Cortex of kidney (tissue), 1 donor: ENCODE measurements at places on chromosomes 1 and 21.

DNA sequence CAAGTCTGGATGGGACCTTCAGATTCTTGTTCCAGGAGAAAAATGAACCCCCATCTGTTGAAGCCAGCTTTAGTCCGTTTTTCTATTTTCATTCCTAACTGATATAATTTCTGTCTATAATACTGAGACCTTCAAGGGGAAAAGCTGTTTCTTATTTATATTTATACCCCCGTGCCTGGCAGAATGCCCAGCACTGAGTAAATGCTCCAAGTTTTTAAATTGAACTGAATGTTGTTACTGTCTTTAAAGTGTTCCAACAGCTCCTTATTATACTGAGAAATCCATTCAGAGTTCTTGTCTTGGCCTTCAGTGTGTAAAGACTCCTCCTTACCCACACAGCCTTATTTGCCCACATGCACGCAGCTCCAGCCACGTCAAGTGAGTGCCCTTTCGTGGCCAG, 178.6 kb upstream of the HMGB4 start:
- no peak for DNase-seq

DNA sequence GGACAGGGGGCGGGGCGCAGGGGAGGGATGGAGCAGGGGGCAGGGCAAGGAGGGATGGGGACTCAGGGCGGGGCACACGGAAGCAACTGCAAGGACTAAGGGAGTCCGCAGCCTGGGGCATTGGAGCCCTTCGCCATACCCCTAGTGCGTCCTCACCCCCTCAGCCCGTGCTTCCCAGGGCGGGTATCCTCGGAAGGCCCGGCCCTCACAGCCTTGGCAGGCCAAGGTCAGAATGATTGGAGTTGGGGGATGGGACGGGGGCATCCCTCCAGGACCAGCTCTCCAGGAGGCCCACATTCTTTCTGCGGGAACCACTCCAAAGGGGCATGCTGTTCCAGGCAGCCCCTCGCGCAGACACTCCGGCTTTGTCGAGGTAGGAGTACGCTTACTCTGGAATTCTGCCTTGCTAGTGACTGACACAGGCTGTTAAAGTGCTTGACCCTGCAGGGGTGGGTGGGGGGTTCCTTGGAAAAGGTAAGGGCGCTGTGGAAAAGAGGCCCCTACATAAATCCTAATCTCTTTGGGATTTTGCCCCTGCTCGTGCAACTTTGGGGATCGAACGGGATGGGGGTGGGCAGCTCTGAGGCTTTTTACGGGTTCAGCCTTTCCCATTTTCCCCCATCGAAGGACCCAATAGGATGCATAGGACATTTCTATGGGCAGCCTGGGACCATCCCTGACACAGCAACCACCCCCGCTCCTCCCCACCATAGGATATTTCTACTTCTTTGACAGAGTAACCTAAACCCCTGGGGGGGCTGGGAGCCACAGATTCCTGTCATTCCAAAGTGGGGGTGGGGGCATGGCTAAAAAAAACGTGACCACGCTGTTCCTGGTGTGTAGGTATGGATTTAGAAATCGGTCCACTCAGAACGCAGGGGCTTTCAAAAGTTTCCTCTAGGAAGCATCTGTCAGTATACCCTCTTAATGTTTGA, 738 bp upstream of the TRIM11 start:
- no peak for DNase-seq

DNA sequence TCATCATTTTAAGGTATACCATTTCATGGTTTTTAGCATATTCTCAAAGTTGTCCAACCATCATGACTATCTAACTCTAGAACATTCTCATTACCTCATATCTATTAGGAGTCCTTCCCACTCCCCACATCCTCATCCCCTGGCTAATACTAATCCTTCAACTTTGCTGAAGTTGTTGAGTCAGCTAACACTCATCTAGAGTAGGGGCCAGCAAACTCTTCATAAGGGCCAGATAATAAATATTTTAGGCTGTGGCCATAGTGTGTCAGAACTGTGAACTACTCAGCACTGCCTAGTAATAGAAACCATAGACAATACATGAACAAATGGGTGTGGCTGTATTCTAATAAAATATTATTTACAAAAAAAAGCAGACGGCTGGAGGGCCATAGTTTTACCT, 43.0 kb downstream of the TOR3A start:
- DNase-seq = no peak

- no peak for DNase-seq
Observed at GRCh38 chr1:61572046-61572445, 152.9 kb downstream of the TM2D1 start.

GRCh38 chr1:207059881-207060280, 6.8 kb downstream of the PFKFB2 start:
- DNase-seq = no peak

GRCh38 chr1:63721531-63722189, 52.2 kb upstream of the ROR1 start:
- no peak for DNase-seq

- DNase-seq = no peak
Observed at GRCh38 chr1:2031546-2032540, 12.7 kb downstream of the GABRD start.

- no peak for DNase-seq
Observed at GRCh38 chr1:156081917-156082308, 352 bp downstream of the MEX3A start.

DNA sequence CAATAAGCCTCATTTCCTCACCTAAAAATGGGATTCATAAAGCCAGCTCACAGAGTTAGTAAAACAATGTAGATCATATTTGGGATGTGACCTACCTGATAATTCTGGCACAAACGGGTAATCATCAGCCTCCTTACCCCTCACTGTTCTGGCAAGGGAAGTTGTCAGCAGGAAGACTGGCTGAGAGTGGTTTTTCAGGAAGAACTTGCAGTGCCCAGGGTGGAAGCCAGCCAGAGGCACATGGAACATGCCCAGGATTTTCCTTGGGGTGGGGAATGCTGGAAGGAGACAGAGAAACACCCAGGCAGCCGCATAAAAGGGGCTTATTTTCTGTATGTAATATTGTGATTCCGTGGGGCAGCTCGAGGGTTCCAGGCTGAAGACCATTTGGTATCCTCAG, 7.7 kb upstream of the SLC5A9 start:
- DNase-seq = no peak

DNA sequence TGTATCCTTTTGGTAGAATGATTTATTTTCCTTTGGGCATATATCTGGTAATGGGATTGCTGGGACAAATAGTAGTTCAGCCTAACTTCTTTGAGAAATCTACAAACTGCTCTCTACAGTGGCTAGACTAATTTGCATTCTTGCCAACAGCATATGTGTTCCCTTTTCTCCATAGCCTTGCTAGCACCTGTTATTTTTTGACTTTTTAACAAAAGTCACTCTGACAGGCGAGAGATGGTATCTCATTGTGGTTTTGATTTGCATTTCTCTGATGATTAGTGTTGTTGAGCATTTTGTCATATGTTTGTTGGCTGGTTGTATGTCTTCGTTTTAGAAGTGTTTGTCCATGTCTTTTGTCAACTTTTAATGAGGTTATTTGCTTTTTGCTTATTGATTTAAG, 99.8 kb downstream of the UCK2 start:
- no peak for DNase-seq

- no peak for DNase-seq
Observed at GRCh38 chr1:30627994-30628393, 95.4 kb downstream of the MATN1 start.

GRCh38 chr1:47403321-47403910, 12.7 kb upstream of the FOXE3 start:
- DNase-seq = no peak

DNA sequence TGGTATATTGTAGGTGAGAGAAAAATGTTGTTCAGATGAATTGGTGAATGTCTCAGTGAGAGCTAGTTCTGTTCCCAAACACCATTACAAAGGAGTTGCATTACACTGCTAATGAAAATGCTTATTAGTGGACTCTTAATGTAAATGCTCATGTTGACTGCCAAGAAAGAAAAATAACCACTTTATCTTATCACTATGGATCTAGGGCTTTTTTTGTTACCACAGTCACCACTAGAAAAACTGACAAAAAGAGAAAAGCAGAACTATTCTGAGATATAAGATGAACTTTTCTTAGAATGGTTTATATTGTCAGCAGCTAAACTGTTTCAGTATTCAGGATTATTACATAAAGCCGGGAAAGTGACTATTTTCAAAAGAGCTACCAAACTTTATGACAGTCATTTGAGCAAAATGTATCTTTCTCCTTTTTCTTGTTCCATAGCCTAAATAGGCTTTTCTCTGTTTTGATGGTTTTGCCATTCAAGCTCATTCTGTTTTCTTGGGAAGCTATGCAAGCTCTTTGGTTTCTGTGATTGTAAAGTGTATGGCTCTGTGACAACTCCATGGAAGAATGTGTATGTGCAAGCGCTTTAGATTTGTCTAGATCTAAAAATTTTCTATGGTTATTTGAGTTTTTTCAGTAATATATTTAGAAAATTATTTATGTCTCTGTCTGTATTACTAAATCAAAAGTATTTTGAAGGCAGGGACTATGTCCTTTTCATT, 64.2 kb upstream of the DPH5 start:
- DNase-seq = no peak

DNA sequence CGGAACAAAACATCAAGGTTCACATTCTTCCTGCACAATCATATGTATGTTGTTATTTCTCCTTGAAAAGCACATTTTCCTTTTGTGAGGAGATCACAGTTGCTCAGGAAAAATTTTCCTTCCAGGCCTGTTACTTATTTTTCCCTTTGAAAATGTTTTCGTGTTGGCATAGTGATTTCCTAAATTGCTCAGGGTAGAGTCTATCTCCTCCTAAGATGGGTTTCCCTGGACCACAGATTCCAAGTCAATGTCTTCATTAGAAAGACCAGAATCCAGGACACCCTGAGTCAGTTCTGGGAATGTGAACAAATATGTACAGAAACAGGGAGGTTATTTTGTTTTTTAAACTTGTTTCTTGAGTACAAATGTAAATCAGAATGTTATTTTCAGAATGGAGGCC, 94.3 kb upstream of the C1orf105 start:
- DNase-seq = no peak

GRCh38 chr1:234942012-234942332, 186.7 kb downstream of the TOMM20 start:
- no peak for DNase-seq

GRCh38 chr1:95236784-95237575, 3.0 kb downstream of the RWDD3 start:
- DNase-seq = no peak

- no peak for DNase-seq
Observed at GRCh38 chr1:56133522-56134472, 445.6 kb downstream of the PLPP3 start.

DNA sequence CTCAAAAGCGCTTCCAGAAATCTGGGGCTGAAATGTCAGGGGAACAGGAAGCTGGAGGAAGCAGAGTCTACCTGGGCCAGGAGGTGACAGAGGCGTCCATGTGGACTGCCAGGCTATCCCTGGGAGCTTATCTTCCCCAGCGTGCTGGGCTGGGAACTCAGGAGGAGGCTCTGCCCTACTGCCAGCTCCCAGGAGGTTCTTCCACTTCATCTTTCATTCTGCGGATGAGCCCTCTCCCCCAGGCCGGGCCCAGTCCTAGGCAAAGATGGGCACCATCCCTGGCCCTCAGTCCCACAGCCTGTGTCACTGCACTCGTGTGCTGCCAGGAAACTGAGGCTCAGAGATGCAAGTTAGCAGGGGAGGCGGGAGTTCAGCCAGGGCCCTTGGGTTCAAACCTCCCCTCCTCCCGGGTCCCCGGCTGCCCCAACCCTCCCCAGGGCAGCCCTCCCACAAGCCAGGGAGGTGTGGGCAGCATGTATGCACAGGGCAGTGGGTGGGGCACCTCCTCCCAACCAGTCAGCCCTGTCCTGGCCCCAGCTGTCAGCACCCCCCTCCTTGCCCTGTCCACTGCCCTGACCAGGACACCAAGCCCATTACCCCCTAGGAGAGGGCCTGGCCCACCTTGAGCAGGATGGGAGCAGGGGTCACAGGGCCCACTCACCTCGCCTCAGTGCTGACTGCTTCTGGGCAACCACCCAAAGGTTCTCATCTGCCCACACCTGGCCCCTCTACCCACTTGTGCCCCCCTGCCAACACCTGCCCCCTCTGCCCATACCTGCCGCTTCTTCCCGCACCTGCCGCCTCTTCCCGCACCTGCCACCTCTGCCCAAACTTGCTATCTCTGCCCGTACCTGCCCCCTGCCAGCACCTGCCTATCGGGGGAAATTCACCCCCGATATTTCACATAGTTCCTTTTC, 226.0 kb downstream of the NPHP4 start:
- no peak for DNase-seq

DNA sequence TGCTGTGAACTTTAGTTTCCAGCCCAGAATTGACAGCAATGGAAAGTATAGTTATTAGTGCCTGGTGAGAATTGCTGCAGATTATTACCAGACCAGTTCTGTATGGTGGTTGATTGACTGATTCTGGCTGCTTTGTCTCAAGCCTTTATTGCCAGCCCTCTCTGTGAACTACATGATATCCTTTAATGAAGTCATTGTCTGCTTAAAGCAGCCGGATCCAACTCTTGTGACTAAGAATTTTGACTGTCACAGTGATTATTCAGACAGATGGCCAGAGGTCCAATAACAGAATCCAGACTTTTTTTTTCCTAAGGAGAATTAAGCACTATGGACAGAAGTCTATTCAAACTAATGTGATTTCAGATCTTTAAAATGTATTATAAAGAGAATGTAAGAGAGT, 1548.6 kb upstream of the B3GALT2 start:
- no peak for DNase-seq

- DNase-seq = no peak
Observed at GRCh38 chr1:244768186-244768585, 67.3 kb upstream of the COX20 start.

DNA sequence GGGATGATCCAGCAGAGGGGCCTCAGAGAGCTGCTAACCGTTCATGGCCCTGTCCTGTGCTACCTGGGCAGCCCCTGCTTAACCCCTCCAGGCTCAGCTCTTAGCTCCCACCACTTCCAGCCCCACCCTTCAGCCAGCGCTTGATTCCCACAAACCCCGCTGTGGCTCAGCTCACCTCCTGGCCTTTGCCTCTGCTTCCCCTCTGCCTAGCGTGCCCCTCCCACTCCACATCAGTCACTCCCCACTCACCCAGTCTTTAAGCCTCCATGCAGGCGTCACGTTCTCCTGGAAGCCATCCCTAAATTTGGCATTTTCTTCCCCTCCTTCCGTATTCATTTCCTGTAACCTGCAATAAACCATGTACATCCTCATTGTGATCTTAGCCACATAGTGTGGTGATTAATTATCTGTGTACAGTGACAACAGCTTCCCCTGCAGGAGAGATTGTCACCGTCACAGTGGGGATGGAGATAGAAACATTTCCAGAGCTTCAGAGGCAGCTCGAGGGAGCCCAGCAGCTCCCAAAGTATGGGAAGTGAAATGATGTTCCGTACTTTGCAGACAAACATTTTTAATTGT, 65.5 kb downstream of the EPHB2 start:
- DNase-seq = no peak

GRCh38 chr1:109316506-109316905, 9.7 kb upstream of the MYBPHL start:
- no peak for DNase-seq

- DNase-seq = no peak
Observed at GRCh38 chr1:166597516-166597915, 241.8 kb upstream of the POGK start.

GRCh38 chr1:99297923-99298322, 33.6 kb downstream of the PLPPR4 start:
- no peak for DNase-seq

- no peak for DNase-seq
Observed at GRCh38 chr1:160127865-160128523, 12.4 kb downstream of the ATP1A2 start.

- no peak for DNase-seq
Observed at GRCh38 chr1:59997479-59998115, 71.0 kb upstream of the CYP2J2 start.
